ENCODE measurements at places on chromosomes 6 and 20.

DNA sequence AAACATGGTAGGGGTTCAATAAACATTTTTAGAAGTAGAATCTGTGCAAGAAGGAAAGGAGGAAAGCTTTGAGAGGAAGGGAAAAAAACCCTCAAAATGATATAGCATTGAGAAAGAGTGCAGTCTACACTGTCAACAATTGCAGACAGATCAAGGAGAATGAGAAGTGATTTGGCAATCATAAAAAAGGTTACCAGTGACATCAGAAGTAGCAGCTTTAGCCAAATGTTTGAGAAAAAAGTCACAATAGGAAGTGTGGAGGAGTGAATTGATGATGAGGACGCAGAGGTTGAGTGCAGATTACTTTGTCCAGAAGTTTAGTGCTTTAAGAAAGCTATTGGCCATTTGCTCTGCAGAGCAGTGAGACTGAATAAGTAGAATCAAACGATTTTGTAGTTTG, 155.0 kb downstream of the GJA1 start:
- no peak for DNase-seq

- no peak for DNase-seq
Observed at GRCh38 chr6:37027036-37027720, 21.7 kb downstream of the FGD2 start.

GRCh38 chr20:59805786-59806577, 127.5 kb downstream of the SYCP2 start:
- DNase-seq: no peak

DNA sequence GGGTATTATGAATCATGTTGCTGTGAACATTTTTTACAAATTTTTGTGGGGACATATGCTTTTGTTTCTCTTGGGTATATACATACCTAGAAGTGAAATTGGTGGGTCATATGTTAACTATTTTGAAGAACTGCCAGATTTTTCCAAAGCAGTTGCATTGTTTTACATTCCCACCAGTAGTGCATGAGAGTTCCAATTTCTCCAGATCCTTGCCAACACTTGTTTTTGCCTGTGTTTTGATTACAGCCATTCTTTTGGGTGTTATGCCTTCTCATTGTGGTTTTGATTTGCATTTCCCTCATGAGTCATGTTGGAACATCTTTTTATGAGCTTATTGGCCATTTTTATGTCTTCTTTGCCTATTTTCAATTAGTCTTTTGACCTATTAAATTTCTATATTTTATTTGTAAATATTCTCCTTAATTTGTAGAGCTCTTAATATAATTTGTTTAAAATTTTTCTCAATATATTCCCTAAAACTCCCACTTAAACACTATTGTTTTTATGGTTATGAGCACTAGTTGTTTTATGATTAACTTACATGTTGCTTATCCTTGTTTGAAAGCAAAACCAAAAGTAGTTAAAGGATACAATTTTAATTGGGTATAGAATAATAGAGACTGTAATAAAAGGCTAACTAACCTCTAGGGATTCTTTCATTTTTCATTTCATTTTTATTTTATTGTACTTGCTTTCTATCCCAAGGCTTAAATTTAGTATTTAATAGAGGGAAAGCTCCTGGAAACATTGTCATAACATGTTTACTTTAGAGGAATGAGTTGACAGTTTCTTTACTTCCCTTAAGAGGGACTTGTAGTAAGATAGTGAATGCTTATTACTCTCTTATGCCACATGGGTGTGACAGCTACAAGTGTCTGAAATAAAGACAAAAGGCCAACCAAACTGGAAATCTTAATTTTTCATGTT, 5.5 kb downstream of the UBR2 start:
- DNase-seq: no peak

GRCh38 chr20:64152906-64153305, 11.3 kb upstream of the MYT1 start:
- peak; percentile 30 for DNase-seq

GRCh38 chr6:110949679-110950285, 8.7 kb upstream of the GTF3C6 start:
- DNase-seq: no peak

DNA sequence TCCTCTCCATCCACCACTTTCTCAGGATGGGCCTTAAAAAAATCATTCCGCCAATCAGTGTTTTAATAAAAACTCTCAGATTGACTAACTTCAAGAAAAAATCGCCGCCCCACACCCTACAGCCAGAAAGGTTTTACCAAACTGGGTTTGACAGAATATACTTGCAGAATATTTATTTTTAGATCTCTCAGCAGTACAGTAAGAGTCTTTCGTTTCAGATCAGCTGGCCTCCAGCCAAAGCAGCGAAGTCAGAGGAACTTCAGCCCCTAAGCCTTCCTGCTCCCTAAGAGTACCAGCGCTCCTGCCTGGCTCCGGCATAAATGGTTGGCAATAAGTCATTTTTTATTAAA, 24.7 kb downstream of the TBC1D7 start:
- DNase-seq: no peak

GRCh38 chr6:142047934-142048592, 84.7 kb upstream of the GJE1 start:
- no peak for DNase-seq

DNA sequence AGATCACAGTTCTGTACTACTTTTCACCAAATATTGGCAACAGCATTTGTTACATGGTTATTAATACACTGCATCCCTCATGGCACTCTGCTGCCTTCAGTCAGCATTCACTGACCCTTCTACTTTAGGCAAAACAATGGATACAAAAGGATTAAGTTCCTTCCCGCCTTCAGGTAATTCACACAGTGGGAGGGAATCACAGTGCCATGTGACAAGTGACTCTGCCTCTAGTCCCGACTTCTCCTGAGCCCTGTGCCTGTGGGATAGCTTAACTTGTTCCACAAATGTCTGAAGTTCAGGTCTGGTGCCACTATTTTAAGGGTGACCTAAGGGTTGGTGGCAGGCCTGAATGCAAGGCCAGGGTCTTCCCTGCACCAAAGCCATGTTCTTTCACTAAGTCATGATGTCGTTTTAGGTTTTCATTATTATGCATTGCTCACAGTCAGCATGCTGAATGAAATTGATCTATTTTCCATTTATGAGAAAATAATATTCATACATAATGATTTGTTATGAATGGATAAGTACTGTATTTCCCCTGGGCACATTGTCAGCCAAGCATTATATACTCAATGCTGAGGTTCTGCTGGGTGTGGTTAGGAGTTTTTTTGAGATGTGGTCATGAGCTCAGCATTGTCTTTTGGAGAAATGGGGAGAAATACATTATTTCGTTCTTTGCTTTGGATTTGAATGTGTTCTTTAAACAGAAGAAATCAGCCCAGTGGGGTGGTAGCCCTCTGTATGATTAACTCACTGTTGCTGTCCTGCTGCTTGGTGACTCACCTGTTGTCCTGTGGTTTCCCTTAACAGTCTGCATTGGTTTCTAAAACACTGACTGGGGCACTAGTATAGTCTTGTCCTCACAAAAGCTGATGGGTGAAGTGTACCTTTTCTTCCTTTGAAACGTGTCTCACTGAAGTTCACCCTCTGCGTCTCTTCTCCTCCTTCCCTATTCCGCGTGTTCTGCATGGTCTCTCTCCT, 66.4 kb downstream of the AFDN start:
- DNase-seq: no peak

DNA sequence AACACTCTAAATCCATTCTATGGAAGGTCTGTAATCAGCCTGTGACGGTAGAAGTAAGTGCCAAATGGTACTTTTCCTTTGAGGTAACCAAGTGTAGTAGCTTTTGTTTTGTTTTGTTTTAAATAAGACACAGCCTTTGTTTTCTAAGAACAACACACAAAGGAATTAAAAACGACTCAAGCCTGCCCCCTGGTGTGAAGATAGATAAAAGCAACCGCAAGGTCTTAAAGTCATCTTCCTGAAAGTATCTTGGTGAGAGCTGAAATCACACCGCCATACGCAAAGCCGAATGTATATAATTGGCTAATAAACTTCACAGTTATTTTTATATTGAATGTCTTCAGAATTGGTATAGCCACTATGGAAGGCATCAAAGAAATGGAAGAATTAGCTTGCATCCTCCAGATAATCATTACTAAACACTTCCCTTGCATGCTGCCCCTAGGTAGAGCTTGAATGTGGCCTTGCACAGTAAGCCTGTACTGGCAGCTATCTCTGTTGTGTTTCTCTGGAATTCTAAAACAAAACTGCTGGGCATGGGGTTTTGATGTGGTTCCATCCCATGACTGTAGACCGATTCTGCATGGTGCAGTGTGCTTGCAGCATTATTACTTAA, 95.6 kb downstream of the LAMP5 start:
- peak; percentile 32 for DNase-seq

GRCh38 chr6:3314176-3314575, 55.4 kb downstream of the PSMG4 start:
- DNase-seq: no peak
